ENCODE measurements at places on chromosomes 1 and 21.

DNA sequence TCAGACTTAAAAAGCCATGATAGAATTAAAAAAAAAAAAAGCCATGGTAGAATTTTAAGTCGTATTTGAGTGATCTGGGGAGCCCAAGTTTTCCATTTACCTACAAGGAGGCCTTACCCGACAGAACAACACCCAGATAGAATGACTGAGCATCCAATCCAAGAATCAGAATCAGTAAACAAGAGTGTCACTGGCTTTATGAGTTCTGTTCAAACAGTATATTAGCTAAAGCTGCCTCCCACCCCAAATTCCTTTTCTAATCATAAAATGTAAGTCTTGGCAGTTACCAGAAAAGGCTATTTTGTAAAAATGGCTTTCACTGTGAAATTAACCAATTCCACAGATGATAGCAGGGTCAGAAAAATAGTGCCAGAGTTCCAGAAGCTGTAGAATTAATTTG lies 1.2 kb downstream of the GTF2B start:
- no peak for DNase-seq

DNA sequence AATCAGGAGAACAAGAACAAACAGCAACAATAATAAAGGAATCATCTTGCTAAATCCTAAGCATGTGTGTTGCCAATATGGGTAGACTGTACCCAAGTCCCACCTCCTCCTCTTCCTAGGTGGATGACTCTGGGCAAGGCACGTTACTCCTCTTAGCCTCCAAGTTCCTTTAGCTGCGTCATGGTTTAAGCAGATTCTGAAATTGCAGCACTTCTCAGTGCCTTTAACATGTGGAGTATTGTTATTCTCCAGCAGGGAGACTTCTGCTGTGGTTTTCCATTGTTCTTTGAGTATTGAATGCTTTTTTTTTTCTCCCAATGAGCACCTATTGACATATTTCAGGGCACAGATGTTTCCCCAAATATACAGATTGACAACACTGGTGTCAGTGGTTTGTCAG lies 15.5 kb downstream of the ARHGEF10L start:
- no peak for DNase-seq

GRCh38 chr1:44310006-44310405 lies 45.1 kb downstream of the ERI3 start:
- no peak for DNase-seq

- DNase-seq, result no peak
These were observed 84.9 kb upstream of the CD1D start for GRCh38 chr1:158095737-158096335.

- DNase-seq, result no peak
These were observed 59.8 kb downstream of the CAPN9 start for GRCh38 chr1:230807029-230807428.

DNA sequence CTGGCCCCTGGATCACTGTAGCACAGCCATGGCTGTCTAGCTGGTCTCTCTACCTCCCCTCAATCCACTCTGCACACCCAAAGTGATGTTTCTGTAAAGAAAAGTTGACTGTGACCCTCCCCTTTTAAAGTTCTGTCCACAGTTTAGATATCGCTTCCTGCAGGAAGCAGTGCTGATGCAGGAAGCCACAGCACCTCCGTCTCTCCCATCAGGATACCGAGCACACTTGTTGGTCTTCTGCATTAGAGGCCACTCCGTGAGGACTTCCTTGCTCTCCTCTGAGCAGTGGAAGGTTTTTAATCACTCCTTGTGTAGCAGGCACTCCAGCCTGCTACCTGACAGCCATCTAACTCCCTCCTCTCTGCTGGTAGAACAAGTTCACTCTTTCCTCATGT lies 69.5 kb downstream of the GADD45A start:
- no peak for DNase-seq

Data from AG04450 (cell line).